ENCODE measurements at places on chromosomes 2 and 18.

DNA sequence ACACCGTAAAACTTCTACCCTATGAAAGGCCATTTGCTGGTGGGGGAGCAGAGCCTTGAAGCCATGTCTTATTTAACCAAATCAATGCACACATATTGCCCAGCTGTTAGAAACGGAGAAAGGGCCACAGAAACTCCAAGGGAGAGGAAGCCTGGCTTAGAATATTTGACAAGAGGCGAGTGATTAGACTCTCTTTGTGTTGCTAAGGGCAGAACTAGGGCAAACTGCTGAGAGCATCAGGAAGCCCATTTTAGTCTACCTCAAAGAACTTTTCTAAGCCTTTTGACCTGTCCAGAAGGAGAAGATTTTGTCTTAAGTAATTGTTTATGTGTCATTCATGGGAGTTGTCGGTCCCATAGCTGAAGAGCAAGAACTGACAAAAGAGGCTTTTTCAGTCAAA is 54.4 kb upstream of the CELF4 start:
- no peak for DNase-seq

DNA sequence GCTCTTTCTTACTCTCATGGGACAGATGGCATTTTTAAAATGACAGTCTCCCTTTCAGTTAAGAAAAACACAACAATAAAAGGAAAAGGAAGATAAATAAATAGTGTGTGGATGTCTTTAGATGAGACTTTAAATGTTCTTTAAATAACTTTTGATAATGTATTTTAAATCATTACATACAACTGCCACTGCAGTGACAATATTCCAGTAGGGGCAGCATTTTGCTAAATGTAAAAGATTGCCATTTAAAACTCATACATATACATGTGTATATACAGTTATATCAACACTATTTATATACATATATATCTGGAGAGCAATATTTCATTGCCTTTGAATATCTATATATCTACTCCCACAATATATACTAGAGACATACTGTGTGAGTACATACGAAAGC is 90.7 kb downstream of the INO80D start:
- DNase-seq, result no peak

GRCh38 chr2:134583462-134583861 is 135.3 kb downstream of the TMEM163 start:
- DNase-seq, result no peak

DNA sequence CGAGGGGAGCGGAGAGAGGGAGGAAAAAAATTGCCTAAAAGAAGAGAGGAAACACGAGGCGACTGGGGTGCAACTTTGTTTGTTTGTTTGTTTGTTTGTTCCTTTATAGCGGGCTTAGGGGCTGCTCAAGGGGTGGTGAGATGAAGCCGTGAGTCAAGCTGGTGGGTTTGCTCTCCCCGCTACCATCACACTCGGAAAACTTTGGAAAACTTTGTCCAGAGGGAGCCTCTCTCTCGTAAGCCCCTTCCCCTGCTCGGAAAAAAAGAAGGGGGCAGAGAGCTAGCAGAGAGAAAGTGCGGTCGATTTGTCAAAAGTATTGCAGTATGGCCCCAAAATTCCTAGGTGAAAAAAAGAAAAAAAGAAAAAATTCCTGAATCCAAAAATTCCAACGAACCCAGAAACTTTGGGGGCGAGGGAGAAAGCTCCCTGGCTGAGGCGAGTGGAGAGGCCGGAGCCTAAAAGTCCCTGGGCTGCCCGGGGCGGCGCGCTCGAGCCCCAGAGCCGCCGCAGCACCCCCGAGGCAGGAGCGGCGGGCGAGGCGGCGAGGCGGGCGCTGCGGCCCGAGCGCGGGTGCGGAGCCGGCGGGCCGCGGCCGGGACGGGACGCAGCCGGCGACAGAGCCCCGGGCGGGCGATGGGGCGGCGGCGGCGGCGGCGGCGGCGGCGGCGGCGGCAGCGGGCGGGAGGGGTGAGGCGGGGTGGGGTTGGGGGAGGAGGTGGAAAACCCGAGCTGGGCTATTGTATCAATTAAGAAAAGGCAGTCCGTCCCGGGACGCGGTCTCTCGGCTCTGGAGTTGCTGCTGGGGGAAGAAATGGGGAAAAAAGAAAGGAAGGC is 558 bp upstream of the CYP26B1 start:
- no peak for DNase-seq

- DNase-seq, result no peak
Measured at GRCh38 chr18:44508474-44508873, 172.2 kb upstream of the SETBP1 start.

DNA sequence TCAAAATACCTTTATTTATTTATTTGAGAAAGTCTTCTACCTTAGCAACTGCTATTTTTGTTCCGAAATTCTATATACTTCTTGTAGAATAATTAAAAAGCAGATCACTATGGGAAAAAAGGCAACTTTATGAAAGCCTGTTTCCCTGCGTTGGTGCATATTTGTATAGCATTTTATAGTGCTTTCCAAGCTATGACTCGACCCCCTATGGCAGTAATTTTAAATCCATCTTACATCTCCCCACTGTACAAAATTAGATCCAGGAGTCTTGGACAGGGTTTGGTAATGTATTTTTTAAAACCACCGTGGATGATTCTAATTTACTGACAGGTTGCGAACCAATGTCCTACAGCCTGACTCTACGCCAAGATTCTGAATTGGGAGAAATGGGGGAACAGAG is 10.1 kb downstream of the TANK start:
- DNase-seq, result peak; percentile 14

- peak; percentile 70 for DNase-seq
Measured at GRCh38 chr2:66571918-66572317, 137.0 kb downstream of the MEIS1 start.

DNA sequence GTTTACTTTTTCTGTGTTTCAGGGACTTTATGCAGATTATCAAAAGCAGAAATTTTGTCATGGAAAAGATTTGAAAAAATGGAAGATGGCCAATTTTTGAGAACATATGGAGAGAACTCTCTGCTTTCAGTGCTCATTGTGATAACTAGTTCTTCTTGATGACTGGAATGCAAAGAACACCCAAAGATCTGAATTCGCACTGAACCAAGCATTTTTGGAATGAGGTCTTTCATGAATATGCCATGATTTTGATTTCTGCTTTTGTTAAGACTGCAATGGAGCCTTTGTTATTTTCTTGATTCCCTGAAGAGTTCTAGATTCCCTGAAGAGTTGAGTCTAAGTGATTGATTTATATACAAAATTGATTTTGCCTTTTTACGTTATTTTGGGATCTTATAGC is 124.1 kb downstream of the FMNL2 start:
- DNase-seq, result no peak

GRCh38 chr2:88159955-88160415 is 10.2 kb upstream of the THNSL2 start:
- DNase-seq, result peak; percentile 70

DNA sequence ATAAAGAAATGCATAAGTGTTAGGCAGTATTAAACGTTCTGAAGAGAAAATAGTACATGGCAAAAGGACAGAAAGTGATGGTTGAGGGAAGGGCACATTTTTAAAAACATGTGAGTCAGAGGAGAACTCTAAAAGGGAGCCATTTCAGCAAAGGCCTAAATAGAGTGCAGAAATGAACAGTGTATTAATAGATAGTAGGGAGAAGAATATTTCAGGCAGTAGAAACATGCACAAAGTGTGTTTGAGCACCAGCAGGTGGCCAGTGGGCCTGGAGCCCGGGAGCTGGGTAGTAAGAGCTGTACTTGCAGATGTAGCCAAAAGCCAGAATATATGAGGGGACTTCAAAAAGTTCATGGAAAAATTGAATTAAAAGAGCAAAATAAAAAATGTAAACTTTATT is 288.1 kb upstream of the FIGN start:
- DNase-seq, result no peak

GRCh38 chr2:34305587-34305986 is 706.5 kb upstream of the FAM98A start:
- DNase-seq, result no peak

- no peak for DNase-seq
Measured at GRCh38 chr2:225788571-225789094, 389.1 kb downstream of the NYAP2 start.

DNA sequence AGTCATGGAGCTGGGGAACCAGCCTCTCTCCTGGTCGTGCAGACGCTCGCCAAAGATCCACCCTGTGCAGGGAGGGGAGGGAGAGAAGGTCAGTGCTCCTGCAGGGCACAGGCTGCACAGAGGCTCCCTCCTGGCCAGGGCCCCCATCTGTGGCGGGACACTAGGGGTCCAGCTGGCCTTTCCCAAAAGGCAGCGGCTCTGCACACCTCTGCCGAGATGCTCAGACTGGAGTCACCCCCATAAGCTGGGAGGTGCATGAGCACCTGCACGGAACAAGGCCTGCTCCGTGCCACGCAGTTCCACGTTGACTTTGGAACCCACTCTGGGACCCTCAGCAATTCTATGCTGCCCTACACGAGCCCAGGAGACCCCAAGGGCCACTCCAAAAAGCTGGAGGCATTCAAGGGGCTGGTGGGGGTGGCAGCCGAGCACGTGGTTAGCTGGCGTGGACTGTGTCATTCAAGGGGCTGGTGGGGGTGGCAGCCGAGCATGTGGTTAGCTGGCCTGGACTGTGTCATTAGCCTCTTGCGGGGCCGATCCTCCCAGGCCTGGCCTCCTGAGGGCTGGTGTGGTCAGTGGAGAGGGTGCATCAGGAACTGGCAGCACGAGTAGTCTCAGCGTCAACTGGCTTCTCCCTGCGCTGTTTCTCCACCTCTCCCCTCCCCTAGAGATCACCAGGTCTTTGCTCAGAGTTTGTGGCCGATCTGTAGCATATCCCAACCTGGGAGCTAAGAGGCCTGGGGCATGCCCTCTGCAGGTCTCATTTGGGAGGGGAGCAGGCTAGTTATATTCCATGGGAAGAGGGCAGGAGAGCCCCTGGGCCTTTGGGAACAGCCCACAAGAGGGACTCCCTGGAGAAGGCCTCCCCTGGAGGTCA is 9.8 kb downstream of the SNORC start:
- no peak for DNase-seq

DNA sequence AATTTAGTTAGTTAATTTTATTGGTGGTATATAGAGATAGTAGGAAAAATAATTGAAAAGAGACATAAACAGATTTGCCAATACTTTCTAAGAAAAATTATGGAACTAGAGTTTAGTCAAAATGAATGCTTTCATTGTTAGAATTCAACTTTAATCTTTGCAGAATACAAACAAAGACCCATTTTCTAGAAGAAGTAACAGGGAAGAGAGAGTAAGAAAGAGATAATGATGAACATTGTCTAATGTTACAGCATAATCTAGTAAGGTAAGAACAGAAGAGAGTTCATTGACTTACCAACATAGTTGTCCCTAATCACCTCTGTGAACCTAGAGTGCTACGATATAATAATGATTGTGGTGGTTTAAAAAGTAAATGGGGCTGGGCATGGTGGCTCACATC is 23.7 kb downstream of the SCN1A start:
- no peak for DNase-seq

- no peak for DNase-seq
Measured at GRCh38 chr2:30484995-30485394, 37.9 kb downstream of the LCLAT1 start.

DNA sequence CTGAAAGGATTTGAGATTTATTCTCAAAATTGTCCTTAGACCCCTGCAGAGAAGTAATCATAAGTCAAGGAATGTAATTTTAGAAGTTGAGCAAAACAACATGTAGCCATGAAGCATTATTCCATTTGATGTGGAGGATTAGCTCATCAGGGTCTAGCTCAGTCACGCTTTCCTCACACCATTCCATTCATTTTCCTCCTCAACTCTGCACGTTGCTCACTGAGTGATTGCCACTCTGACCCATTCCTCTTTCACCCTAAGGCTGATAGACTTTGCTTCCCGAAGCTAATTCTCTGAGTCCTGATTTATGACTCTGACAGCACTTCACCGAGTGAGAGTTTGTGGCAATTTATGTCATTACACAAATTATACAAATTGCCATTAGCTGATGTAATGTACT is 820.6 kb upstream of the PIK3C3 start:
- peak; percentile 39 for DNase-seq

- no peak for DNase-seq
Measured at GRCh38 chr2:37851828-37852584, 73.1 kb upstream of the RMDN2 start.

DNA sequence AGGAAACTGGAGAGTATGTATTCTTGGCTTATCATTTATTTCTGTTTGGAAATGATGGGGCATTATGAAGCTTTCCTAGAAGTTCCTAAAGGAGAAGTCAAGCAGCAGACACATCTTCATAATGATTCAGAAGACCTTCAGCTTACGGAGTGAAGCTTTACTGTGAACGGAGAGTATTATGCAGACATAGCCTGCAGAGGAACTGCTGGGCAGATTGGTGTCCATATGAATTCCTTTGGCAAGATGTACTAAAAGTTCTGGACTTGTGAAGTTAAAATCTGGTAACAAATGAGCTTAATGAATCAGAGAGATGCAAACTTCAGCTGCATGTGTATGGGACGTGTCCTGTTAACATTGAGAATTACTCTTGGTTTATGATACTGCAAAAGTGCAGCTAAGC is 60.1 kb downstream of the NABP1 start:
- no peak for DNase-seq

GRCh38 chr2:38485734-38486133 is 108.7 kb upstream of the ATL2 start:
- no peak for DNase-seq

GRCh38 chr2:138209009-138209408 is 244.7 kb downstream of the HNMT start:
- peak; percentile 61 for DNase-seq

DNA sequence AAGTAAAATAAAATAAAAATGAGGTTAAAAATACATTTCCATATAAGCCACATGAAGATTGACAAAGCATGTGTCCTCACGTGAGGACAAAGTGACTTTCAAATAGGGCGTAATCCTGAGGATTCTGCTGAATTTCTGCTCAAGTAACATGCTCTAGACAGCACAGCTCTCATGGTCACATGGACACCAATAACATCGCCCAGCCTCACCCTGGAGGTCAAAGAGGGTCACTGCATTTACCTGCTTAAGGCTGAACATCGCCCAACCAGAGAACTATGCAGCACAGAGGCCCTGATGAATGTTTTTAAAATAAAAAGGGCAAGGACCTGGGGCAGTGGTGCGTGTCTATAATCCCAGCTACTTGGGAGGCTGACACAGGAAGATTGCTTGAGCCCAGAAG is 30.2 kb downstream of the TGFBRAP1 start:
- no peak for DNase-seq

- DNase-seq, result no peak
Measured at GRCh38 chr2:65407240-65407639, 25.2 kb downstream of the SPRED2 start.

DNA sequence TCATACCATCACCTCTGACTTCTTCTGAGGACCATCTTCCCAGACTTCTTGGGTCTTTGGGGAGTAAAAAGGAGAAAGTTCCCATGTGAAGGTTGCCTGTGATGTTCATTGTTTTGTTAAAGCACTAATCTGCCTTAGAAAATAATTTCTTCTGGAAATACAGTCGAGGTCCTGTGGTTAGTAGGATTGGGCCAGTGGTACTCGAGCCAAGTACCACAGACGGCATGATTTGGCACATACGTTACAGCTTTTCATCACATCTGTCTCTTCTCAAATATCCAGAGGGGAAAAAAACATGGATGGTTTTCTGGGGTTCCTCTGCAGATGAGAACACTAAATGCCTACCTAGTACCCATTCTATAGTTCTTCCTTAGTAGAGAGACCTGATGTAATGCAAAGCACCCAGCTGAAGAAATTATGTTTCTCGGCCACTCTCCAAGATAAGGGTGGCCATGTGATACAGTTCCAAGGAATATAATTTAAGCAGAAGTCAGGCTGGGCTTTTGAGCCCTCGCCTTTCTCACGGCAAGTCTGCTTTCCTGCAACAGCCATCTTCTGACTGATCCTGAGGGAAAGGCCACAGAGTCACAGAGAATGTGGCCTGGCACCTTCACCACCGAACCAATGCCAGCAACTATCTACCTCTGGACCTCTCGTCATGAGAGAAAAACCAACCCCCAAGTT is 161.0 kb downstream of the RNF152 start:
- DNase-seq, result no peak
